ENCODE measurements at places on chromosomes 4 and X.

DNA sequence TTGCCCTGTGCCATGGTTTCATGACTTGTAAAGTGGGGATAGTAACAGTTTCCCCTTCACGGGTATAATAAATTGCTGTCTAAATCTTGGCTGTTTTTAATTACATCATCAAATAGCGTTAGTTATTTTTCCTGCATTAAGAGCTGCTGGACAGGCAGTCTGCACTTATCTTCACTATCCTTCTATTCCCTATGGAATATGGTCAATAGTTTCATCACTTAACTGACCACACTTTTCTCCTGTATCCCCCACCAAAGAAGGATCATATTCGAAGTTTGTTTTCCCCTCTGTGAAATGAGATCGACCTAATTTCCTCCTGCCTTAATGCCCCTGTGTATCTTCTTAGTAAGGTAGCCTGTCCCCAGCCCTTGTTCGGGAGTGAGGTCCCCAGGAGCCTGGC lies 133.2 kb downstream of the SHROOM3 start:
- no peaks in the 10 kb centered on the region for H3K36me3 ChIP-seq
- no peaks in the 10 kb centered on the region for H3K4me1 ChIP-seq
- H3K4me3 ChIP-seq = no peak overlapping the region
- no peak for DNase-seq

DNA sequence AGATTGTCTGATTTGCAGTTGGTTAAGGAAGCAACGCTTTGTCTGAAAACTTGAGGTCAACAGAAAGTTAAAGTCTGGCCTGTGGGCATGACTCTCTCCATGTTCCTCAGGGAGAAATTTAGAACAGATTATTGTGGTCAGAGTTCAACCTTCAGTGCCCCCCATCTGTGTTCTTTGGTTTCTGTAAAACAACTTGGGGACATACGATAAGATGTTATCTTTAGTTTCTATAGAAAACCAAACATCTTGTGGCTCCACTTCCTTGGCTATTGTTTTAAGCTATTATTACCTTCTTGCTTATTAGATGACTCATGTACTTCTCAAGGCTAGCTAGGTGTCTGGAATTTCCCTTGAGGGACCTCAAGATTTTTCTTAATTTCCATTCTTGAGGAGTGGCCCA lies 507.7 kb downstream of the PDHA2 start:
- H3K27ac ChIP-seq = no peak overlapping the region
- H3K27me3 ChIP-seq = no peaks in the 10 kb centered on the region
- DNase-seq = no peak
- H3K4me3 ChIP-seq = no peak overlapping the region
- H3K36me3 ChIP-seq = no peaks in the 10 kb centered on the region
- no peaks in the 10 kb centered on the region for H3K4me1 ChIP-seq

DNA sequence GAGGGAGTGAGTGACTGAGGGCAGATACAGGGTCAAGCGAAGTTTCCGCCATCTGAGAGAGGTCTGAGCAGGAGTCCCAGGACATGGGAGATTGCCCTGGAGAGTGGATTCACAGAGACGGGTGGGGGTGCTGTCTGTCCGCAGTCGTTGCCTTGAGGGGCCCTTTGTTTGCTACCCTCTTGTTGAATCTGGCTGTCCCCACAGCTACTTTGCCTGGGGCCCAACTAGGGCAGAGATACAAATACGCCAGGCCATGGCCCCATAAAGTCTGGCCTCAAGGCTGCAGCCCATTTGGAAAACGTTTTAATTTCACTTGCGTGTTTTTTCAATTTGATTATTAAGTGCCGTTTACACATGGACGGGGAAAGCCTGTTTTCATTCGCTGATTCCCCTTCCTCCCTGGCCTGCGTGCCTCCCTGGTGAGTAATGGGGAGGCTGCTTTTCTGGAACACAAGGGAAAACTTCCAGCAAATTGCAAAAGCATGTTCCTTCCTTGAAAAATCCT lies 134.4 kb downstream of the SMIM20 start:
- no peaks in the 10 kb centered on the region for H3K27me3 ChIP-seq
- no peak overlapping the region for H3K27ac ChIP-seq

GRCh38 chrX:15804563-15804962 lies 14.3 kb downstream of the ZRSR2 start:
- H3K4me1 ChIP-seq = no peaks in the 10 kb centered on the region
- no peaks in the 10 kb centered on the region for H3K27me3 ChIP-seq
- no peak for DNase-seq
- H3K4me3 ChIP-seq = no peak overlapping the region

DNA sequence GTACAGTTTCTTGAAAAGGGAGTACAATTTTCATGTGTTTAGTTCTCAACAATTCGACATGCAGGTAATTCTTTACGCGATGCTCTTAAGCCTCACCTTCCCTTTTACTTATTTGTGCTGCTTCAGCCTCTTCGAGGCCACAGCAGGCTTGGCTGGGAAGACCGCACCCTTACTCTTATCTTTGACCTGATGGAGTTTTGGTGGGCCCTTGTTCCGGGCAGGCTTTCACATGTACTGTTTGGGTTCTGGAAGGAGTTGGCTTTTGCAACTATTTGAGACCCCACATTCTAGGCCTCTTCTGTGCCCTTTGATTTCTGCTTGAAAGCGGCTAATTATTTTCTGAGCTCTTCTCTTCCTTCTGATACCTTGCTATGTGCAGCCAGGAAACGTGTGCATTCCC lies 60.2 kb downstream of the FAM193A start:
- no peak overlapping the region for H3K27ac ChIP-seq
- peaks cover 6% of the 10 kb centered on the region for H3K36me3 ChIP-seq
- H3K4me1 ChIP-seq = peaks cover 59% of the 10 kb centered on the region
- no peaks in the 10 kb centered on the region for H3K27me3 ChIP-seq
- H3K4me3 ChIP-seq = no peak overlapping the region
- no peak for DNase-seq

- no peak for DNase-seq
- H3K4me3 ChIP-seq = no peak overlapping the region
- H3K36me3 ChIP-seq = no peaks in the 10 kb centered on the region
Observed at GRCh38 chr4:39616651-39617050, 22.0 kb downstream of the SMIM14 start.

GRCh38 chr4:6324999-6325787 lies 55.5 kb downstream of the WFS1 start:
- DNase-seq = no peak
- no peak overlapping the region for H3K27ac ChIP-seq
- H3K4me3 ChIP-seq = no peak overlapping the region
- H3K27me3 ChIP-seq = peaks cover 10% of the 10 kb centered on the region

GRCh38 chr4:78971326-78971725 lies 32.1 kb upstream of the PAQR3 start:
- no peak for DNase-seq
- no peaks in the 10 kb centered on the region for H3K36me3 ChIP-seq
- no peaks in the 10 kb centered on the region for H3K4me1 ChIP-seq
- H3K27me3 ChIP-seq = no peaks in the 10 kb centered on the region
- no peak overlapping the region for H3K4me3 ChIP-seq
